ENCODE measurements at places on chromosomes 3 and 15.

DNA sequence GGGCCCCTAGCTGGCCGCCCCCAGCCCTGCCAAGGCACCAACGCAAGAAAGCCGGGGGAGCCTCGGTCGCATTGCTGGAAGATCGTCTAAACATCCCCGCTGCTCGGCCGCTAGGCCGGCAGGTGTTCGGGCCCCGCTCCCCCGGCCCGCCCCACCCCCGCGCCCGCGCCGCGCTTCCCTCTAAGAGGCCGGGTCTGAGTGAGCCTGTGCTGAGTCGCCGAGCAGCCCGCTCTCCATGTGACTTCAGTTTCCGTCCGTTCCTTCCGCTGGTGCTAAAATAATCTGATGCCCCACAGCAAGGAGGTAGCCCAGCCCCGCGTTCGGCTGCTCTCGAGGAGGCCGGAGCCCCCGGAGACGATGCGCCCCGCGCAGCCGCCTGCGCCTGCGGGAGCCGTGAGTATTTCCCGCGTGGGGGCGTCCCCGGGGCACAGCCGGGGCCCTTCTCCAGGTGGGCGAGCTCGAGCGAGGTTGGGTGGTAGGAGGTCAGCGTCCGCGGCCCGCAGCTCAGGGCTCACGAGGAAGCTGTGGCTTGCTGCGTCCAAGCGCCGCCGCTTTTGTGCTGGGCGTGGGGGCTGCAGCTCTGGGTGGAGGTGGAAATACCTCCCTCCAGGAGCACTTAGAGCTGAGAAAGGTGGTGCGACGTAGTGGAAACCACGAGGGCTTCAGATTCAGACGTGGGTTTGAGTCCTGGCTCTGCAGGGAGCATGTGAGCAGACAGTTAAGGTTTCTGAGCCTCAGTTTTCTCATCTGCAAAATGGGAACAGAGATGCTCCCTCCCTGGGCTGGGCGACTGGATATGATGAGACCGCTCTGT lies at the start of gene NRROS:
Gene NRROS (plus strand): TSS at position 212 of the 814 bp plus-strand sequence. CDS start 14,846 bp downstream, outside the sequence.
- DNase-seq = peak; percentile 74

DNA sequence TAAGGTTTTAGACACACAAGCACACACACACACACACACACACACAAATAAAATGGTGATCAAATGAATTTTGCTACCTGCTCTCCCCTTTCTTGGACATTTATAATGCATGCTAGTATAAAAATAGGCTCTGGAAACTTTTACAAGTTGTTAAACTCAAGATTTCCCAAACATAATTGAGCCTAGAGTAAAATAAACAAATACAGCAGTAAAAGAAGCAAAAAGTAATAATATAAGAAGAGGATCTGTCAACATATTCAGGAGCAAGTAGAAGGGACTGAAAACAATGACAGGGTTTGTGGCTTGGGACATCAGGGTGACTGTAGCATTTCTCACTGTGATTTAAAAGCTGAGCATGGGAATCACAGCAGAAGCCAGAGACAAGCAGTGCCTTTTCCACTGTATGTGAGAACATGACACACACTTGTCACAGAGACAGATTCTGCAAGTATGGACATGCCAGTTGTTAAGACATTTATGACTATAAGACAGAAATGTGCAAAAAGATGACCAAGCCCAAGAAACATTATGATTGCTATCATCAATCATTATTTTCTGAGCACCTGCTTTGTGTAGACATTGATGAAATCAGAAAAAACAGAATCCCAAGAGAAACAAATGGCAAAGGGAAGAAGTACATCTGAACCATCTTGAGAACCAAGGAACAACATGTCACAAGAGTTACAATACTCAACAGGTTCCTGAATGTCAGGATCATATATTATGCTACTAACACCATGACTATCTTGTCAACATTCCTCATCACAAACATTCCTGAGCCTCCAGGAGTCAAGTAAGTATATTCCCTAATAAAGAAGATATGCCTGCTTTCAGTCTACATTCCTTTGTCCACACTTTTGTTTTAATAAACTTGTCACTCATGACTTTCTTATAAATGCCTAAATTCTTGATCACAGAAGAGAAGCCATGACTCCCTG lies 7.1 kb downstream of the THRB start:
- DNase-seq = no peak

DNA sequence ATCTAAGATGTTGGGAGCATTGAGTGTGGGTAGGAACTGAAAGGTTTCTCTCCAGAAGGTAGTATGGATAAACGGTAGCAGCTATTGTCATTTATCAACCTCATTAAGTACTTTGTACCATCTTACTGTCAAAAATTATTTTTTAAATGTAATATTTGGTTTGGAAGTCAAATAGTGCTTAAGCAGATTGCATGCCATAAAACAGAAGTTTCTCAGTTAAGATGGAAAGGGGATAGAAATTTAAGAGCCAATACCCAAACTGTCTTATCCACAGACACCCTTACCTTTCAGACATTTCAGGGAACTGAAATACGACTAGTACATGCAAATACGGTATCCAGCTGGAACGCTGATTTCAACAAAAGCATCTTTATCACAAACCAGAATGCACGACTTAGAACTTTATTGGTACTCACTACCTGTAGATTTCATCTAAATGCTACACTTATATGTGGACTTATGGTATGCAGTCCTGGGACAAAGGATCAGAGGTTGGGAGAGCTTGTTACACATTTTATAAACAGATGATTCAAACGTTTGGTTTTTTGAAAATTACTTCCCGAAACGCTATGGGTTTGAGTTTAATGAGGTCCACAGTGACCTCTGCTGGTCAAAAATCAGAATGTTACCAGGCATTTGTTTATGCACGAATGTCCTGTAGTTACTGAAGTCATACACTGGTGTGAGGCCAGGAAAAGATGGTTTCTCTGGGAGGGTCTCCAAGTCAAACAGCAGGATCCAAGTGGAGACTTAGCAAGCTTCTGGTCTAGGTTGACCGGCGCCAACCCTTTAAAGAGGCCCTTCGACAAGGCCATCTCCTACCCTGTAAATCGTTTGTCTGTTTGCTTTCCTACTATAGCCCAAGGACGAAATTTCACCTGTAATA lies 45.7 kb upstream of the DUT start:
- no peak for DNase-seq

DNA sequence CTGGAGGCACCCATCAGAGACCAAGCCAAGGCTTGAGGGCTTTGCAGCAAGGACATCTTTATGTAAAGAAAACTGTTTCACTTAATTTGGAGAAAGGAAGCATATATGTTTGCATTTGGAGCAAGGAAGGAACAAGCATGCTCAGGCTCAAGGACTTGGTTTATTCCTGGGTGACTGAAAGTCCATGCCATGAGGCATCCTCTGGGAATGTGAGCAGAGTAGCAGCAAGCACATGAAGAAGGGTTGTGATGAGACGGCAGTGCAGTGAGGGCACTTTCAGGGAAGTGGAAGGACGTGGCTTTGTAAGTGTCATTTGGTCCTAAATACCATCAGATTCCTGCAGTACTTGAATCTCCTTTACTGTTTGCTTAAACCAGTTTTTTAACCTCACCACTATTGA lies 26.8 kb downstream of the POLG start:
- DNase-seq = no peak
